Spleen (tissue), 13 donors: ENCODE measurements at places on chromosomes 1 and 21.
A peak's percentile ranks its signal among the peaks of the same experiment; 100 is the strongest.

DNA sequence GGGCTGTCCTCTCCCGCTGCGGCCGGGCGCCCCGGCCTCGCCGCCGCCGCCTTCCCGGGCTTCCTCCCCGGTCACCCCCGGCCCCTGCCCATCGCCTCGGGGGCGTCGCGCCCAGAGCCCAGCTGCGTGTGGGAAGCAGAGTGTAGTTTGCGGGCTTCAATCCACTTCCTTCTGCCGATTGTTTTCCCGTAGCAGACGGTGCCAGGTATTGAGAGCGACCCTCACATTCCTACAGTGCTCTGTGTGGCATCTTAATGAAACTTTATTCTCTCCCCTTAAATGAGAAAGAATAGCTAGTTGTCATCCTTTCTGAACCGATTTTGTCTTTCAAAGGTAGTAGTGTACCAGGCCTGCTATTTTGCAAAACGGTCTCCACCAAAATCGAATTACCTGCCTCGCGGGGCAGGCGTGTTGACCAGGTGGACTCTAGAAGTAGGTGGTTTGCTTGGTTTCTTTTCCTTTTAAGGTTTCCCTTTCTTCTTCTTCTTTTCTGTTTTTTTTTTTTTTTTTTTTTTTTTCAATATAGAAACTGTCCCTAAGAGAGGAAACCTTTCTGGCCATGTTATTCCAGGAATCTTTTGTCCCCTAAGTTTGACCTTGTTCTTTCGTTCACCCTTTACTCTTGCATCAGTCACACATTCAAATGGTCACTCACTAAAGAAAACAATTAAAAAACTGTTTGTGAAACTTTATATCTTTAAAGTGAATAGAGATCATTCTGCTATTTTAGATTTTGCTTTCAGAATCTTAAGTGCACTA lies 881 bp downstream of the USP25 start:
- peaks cover 58% of the 10 kb centered on the region for H3K4me1 ChIP-seq
- peak overlapping the region; percentile 95 for H3K27ac ChIP-seq
- H3K4me3 ChIP-seq: peak overlapping the region; percentile 88
- no peaks in the 10 kb centered on the region for H3K36me3 ChIP-seq
- no peak for DNase-seq

DNA sequence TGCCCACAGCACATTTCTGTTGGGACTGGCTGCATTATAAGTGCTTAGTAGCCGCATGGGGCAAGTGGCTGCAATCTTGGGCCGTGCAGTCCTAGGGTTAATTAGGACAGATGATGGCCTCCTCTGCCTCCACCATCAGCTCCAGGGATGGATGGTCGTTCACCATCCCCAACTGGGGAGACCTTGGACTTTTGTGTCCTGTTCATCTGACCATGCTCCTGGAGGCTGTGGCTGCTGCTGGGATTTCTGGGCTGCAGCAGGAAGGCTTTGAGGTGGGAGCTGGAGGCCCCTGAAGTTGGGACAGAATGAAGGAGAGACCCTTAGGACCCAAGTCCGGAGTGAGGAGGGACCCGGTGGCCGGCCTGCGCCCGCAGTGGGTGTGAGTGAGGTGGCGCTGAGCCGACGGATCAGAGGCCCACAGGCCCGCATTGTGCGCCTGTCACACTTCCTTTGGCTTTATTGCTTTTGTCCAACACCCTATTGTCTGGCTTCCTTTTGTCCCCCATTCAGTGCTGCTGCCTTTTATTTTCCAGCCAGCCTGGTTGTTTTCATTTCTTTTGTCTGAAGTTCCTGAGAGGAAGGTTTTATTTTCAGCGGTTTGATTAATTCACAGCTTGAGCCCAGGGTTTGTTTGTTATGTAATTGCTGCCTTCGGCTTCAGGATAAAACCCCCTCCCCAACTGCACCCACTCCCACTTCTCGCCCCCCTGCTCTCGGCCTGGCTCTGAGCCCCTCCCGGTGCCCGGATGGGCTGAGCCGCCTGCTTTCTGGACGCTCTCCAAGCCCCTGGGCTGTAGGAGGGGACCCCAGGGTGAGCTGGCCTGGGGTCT lies 35.6 kb downstream of the SOX13 start:
- no peaks in the 10 kb centered on the region for H3K27me3 ChIP-seq
- no peak for DNase-seq
- peak overlapping the region; percentile 61 for H3K27ac ChIP-seq
- no peaks in the 10 kb centered on the region for H3K36me3 ChIP-seq

- peak; percentile 85 for DNase-seq
- peak within 1 kb of the TSS; percentile 82 for H3K27ac ChIP-seq
- peak within 1 kb of the TSS; percentile 45 for H3K4me3 ChIP-seq
- H3K27me3 ChIP-seq: peaks cover 14% of the 10 kb centered on the region
Observed at GRCh38 chr21:26845066-26845758, at the start of gene ADAMTS1. Gene ADAMTS1 (minus strand): TSS chr21:26845409. CDS start chr21:26844954, 455 bp downstream.

- H3K27ac ChIP-seq: no peak overlapping the region
- DNase-seq: no peak
Observed at GRCh38 chr1:168767894-168768584, 39.0 kb upstream of the DPT start.

- H3K36me3 ChIP-seq: no peaks in the 10 kb centered on the region
- no peak overlapping the region for H3K4me3 ChIP-seq
- H3K4me1 ChIP-seq: no peaks in the 10 kb centered on the region
- no peak overlapping the region for H3K27ac ChIP-seq
Observed at GRCh38 chr1:113519556-113519955, 129.2 kb downstream of the MAGI3 start.

- no peak for DNase-seq
- H3K4me3 ChIP-seq: no peak overlapping the region
- H3K27me3 ChIP-seq: no peaks in the 10 kb centered on the region
- peaks cover 37% of the 10 kb centered on the region for H3K4me1 ChIP-seq
Observed at GRCh38 chr1:173403996-173404395, 73.1 kb upstream of the PRDX6 start.

DNA sequence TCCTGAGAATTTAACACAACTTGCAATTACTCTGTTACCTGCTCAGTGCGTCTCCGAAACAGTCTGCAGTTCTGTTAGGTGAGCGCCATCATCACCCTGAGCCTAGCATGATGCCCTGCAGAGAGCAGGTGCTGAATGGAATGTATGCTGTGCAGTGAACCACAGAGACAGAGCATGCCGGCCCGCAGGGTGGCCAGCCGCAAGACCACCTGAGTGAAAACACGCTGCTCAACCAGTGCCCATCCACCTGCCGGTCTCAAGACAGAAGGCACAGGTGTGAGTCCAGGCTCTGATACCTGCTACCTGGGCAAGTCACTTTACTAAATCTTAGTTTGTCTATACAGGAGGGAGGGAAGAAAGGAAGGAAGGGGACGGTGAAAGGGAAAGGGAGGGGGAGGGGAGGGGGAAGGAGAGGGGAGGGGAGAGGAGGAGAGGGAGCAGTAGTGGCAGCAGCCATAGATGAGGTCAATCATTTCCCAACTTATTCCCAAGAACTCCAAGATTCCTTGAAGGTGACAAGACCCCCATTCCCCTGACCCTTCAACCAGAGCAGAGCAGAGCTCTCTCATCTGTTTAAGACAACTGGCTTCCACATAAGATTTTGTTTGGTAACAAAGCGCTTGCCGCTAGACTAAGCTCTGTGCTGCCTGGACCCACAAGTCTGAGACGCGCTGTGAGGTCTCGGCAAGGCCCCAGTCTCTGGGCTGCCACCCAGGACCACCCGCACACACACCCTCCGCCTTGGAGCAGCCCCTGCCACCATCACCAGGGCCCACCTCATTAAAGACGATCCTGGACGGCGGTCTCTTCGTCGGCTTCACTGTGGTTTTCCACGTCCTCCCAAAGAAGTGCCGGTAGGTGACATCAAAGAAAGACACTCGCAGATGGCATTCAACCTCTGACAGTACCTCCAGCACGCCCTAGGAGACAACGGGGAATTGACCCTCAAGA lies 14.5 kb downstream of the NPHP4 start:
- H3K27ac ChIP-seq: no peak overlapping the region
- no peak overlapping the region for H3K4me3 ChIP-seq
- peak; percentile 51 for DNase-seq
- peaks cover 9% of the 10 kb centered on the region for H3K4me1 ChIP-seq
- no peaks in the 10 kb centered on the region for H3K36me3 ChIP-seq
- no peaks in the 10 kb centered on the region for H3K27me3 ChIP-seq

- H3K4me3 ChIP-seq: no peak overlapping the region
- H3K27me3 ChIP-seq: no peaks in the 10 kb centered on the region
- DNase-seq: no peak
- no peaks in the 10 kb centered on the region for H3K36me3 ChIP-seq
- no peaks in the 10 kb centered on the region for H3K4me1 ChIP-seq
Observed at GRCh38 chr1:14255711-14256110, 342.8 kb upstream of the KAZN start.

DNA sequence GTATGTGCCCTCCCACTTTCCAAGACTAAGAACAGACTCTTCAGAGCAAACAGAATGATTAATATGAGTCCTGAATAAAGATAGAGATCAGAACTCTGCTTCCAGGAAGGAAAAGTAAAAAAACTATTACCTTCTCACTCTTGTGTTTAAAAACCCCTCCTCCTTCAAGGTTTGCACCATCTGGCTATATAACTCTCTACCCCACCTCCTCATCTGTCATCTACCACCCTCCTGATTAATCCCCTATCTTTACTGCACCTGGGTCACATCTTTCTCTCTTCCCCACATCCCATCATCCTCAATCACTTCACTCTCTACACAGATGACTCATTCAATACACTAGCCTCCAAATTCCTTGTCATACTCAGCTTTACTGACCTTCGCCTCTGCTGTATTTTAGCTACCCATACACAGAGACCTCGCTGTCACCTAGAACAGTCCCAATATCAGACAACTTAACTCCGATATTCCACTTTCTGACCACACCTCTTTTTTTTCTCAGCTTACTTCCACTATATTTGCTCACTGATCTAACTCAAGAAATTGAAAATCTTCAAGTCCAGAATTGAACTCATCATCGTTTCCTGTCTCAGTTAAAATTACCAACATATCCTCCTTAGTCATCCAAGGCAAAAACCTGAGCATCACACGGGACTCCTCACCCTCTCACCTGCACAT lies 3.7 kb downstream of the SCMH1 start:
- H3K27me3 ChIP-seq: no peaks in the 10 kb centered on the region
- no peak overlapping the region for H3K4me3 ChIP-seq
- peaks cover 56% of the 10 kb centered on the region for H3K4me1 ChIP-seq
- no peak for DNase-seq
- no peak overlapping the region for H3K27ac ChIP-seq

GRCh38 chr1:32741413-32742198 lies 39.0 kb upstream of the SYNC start:
- H3K27ac ChIP-seq: no peak overlapping the region
- H3K4me3 ChIP-seq: peak overlapping the region; percentile 38
- peaks cover 31% of the 10 kb centered on the region for H3K4me1 ChIP-seq
- H3K27me3 ChIP-seq: peaks cover 12% of the 10 kb centered on the region
- no peak for DNase-seq

DNA sequence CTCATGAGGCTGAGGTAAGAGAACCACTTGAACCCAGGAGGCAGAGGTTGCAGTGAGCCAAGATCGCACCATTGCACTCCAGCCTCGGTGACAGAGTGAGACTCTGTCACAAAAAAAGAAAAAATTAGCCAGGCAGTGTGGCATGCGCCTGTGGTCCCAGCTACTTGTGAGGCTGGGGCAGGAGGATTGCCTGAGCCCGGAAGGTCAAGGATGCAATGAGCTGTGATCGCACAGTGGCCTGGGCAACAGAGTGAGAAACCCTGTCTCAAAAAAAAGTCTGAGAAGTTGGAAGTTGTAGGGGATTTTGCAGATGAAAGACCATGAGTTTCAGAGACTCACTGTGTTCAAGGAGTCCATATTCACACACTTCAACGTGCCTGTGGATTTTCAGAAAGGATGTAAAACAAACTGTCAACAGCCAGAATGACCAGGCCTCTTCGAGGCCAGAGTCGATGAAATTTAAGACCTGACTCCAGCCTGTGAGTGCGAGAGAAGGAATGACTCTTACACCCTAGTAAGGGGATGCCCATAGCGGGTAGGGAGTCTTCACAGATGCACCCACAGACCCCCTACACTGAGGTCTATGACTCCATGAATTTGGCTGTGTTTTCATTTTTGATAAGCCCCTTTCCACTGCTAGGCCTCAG lies 2.2 kb downstream of the S100A13 start:
- H3K27ac ChIP-seq: peak overlapping the region; percentile 84
- no peak overlapping the region for H3K4me3 ChIP-seq
- peaks cover 16% of the 10 kb centered on the region for H3K4me1 ChIP-seq
- peaks cover 13% of the 10 kb centered on the region for H3K36me3 ChIP-seq
- H3K27me3 ChIP-seq: no peaks in the 10 kb centered on the region

- no peak overlapping the region for H3K27ac ChIP-seq
- H3K4me1 ChIP-seq: no peaks in the 10 kb centered on the region
- no peaks in the 10 kb centered on the region for H3K27me3 ChIP-seq
- DNase-seq: no peak
Observed at GRCh38 chr1:200963076-200963475, 60.4 kb downstream of the KIF21B start.
